ENCODE measurements at places on chromosomes 4 and X.

DNA sequence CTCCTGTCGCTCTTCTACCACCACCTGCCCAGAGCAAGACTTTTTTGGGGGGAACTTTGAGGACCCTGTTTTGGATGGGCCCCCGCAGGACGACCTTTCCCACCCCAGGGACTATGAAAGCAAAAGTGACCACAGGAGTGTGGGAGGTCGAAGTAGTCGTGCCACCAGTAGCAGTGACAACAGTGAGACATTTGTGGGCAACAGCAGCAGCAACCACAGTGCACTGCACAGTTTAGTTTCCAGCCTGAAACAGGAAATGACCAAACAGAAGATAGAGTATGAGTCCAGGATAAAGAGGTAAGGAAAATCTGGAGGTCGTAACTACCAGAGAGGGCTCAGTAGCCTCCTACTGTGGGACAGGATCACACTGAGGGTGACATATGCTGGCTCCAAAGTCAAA lies 364.5 kb downstream of the MAPK10 start:
- DNase-seq: no peak

GRCh38 chrX:121921258-121921657 lies 873.8 kb downstream of the GLUD2 start:
- DNase-seq: no peak

GRCh38 chrX:48910926-48911411 lies 477 bp downstream of the SLC35A2 start:
- no peak for DNase-seq

DNA sequence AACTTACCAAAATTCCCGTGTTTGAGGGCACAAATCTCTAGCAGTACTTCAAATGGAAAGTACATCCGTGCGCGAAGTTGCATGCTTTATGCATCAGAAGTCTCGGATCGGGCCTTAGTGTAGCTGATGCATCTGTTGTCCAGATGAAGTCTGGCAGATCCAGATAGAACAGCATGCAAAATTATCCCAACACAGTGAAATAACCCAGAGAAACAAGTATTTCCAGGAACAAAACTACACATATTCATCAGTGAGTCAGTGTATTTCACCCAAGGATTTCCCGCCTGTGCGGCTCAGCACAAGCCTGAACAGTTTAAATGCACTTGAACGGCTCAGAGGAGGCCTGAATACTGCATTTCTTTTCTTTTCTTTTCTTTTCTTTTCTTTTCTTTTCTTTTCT lies 27.4 kb upstream of the CLDN24 start:
- no peak for DNase-seq

GRCh38 chrX:94961730-94962129 lies 1287.7 kb downstream of the FAM133A start:
- DNase-seq: no peak

GRCh38 chr4:95910749-95911148 lies 70.9 kb downstream of the PDHA2 start:
- DNase-seq: no peak

- no peak for DNase-seq
Observed at GRCh38 chrX:29870608-29871007, 344.8 kb upstream of the MAGEB2 start.

DNA sequence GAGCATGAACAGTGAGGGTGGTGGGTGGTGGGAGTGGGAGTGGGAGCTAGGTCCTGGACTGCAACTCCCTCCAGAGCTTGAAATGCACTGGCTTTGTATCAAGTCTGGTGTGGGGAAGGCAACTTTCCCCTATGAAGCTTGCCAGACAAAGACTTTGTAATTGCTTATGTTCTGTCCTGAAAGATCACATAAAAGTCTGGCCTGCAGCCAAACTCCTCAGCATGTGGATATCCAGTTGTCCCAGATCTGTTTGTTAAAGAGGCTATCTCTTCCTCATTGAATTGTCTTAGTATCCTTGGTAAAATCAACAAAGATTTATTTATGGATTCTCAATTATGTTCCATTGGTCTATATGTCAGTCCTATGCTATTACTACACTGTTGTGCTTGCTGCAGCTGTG lies 607.9 kb downstream of the GLUD2 start:
- DNase-seq: no peak

- DNase-seq: no peak
Observed at GRCh38 chr4:10534820-10535219, 77.6 kb upstream of the ZNF518B start.

GRCh38 chr4:1752284-1753041 lies 31.1 kb downstream of the TACC3 start:
- DNase-seq: no peak

DNA sequence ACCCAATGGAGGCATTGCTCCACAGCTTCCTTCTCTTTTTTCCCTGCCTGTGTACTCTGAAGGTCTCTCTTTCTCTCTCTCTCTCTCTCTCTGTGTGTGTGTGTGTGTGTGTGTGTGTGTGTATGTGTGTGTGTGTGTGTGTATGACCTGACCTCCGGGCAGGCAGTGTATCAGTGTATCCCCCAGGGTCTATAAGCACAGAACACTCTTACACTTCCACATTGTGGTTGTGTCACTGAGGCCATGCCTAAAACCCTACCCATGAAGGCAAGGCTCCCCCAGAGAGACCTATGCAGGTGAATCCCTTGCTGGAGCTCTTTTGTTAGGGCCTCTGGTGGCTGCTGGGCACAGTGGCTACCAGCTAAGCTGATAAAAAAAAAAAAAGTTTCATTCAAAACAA lies 300.4 kb upstream of the BMP3 start:
- DNase-seq: no peak

GRCh38 chrX:22690116-22690515 lies 309.6 kb upstream of the DDX53 start:
- DNase-seq: no peak
